ENCODE measurements at places on chromosomes 12 and 14.

GRCh38 chr14:96122496-96122895, 82.1 kb upstream of the BDKRB2 start:
- no peak for DNase-seq

DNA sequence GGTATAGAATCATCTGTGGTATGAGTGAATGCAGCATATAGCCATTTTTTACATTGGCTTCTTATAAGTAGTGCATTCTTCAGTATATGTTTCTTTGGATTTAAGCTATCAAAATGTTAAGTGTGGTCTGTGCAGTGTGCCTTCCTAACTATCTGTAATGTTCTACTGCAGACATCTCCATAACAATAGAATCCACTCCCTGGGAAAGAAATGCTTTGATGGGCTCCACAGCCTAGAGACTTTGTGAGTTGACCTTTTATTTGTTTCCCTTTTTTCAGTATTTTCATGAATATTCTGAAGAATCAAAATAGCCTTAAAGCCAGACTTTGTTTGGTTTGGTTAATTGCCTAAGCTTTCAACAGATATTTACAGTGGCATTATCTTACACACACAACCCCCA, 107.2 kb downstream of the ZFC3H1 start:
- DNase-seq = no peak

DNA sequence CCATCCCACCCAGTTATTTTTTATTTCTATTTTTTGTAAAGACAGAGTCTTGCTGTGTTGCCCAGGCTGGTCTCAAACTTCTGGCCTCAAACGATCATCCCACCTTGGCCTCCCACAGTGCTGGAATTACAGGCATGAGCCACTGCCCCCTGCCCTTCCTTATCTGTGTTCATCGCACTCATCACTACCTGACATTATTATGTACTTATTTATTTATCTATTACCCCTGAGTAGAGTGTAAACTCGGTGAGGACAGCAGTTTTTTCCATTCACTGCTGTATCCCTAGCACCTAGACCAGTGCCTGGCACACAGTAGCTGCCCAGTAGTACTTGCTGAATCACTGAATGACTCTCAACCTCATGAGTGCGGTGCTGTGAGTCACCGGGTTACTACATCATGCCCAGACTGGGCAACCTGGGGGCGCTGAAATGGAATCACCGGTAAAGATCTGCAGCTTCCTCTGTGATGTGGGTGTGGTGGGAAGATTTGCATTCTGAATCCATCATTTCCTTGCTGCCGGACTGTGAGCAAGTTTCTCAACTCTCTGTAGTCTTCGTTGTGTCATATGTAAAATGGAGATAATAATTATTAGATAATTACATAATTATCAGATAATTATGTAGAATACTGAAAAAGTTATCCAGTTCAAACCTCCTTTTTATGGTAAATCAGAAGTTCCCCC, 81.9 kb upstream of the USP44 start:
- no peak for DNase-seq

GRCh38 chr14:64767215-64767964, 63.2 kb downstream of the PLEKHG3 start:
- no peak for DNase-seq

- DNase-seq = no peak
These were observed 245.7 kb downstream of the KCNC2 start for GRCh38 chr12:74963867-74964331.

GRCh38 chr12:50087995-50088394, 2.9 kb downstream of the SMARCD1 start:
- no peak for DNase-seq

- no peak for DNase-seq
These were observed 51.9 kb downstream of the RASSF8 start for GRCh38 chr12:26010293-26010821.

DNA sequence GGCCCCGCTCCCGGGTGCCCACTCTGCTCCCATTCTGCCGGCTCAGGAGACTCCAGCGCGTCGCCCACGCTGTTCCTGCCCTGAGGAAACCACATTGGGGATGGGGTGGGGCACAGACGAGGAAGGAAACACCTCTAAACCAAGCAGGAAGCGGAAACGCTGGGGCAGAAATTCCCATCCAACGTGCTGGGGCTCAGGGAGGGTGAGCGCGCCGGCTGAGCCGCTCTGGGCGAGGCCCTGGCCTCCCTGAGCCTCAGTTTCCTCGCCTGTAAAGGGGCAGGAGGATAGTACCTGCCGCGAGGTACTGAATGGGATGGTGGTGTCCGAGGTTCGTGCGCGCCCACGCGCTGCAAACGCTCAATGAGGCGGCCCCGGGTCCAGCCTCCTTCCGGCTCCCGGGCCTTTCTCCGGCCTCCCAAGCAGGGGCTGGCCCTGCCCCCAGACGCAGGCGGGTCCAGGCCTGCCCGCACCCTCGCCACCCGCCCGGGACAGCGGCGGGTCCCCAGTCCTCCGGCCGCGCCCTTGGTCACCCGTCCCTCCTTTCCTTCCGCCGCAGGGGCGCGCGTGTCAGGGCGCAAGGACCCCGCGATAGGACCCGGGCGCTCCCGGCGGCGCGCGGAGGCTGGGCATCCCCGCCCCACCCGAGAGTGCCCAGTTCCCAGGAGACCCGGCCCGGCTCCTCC, 673 bp downstream of the BEGAIN start:
- peak; percentile 36 for DNase-seq

GRCh38 chr14:58353516-58354299, 42.0 kb upstream of the TOMM20L start:
- no peak for DNase-seq

DNA sequence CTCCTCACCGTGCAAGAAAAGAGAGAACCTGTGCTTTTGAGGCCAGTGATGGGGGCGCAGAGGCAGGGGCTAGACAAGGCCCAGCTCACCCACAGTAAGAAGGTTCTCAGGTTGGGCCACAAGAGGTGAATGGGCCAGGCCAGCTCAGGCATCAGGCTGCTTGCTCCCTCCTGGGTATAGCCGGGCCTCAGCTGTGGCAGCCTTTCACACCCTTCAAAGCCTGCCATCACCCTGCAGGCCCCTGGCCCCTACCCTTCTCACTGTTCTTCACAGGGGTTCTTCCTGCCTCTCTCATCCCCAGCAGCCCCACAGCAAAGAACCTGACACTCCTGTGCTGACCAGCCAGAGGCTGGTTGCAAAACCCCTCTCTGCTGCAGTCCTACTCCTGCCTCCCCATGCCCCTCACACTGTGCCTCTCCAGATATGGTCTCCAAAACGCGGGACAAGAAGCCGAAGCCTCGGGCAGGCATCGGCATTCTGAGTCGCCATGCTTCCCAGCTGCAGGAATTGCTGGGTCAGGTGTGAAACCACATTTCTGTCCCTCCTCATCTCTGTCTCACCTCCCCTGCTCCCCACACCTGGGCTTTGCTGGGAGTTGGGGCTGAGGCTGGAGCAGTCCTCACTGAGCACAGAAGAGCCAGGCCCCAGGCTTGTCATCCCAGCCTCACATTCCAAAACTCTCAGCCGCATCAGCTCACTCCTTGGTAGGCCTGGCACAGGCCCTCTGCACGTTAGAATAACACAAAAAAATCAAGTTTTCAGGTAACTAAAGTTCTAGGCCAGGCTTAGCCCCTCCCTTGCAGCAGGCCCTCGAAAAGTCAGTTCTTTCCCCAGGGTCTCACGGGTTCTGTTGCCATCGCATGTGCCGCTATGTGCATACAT, 6.9 kb upstream of the FAIM2 start:
- DNase-seq = no peak

DNA sequence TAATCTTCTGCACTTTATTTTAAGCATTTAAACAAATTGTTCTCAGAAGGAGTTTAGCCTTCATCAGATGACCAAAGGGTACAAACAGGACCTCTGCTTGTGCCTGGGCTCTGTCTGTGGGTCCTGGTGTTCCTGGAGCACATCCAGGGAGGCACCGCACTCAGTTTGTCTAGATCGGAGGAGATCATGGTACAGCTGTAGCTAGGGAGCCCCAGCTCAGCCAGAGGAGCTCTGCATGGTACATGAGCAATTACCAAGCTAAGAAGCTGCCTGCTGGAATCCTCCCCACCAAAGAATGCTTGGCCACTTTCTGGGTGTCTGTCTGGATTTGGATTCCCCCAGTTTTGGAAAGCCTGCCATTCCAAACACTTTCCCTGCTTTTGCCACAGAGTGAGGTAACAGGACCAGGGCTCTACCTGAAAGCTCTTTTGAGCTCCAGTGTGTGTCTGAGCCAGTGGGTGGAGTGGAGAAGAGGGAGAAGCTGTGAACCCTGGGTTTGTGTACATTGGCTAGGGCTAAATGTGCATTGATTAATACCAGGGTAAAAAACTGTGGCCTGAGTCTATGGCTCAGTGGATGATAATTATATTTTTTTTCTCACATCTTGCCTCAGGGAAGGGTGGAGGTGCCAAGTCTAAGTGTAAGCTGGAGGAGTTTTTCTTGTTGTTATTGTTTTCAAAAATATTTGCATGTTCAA, 163.7 kb upstream of the IGF1 start:
- no peak for DNase-seq

DNA sequence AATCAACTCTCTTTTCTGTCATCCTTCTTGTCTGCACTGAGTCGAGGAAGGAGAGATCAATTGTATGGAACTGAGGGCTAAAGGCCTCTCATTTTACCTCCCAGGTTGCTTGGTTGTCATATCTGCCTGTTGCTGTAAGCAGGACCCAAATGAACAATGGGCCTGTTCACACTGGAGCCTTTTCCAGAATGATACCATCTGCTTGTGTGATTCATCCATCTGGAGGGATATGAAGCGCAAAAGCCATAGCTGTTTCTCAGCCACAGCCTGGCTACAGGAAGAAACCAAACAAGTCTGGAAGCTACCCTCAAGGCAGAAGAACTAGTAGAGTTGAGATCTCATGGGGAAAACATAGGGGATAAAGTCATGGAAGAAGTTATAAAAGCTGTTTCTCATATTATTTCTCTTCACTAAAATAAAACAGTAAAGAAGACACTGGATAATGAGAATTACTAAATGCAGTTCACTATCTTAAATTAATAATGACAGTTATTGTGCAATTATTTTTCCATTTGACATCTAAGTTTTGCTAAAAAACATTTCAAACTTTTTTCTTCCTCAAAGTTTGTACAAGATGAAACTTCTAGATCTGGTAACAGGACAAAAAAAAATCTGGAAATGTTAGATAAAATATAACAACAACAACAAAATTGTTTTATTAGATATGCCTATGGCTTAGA, 106.3 kb downstream of the SPTSSA start:
- no peak for DNase-seq

- no peak for DNase-seq
These were observed 13.2 kb upstream of the ITPK1 start for GRCh38 chr14:93128725-93129459.

- DNase-seq = peak; percentile 85
These were observed 9.8 kb upstream of the HSP90AA1 start for GRCh38 chr14:102096569-102097188.

DNA sequence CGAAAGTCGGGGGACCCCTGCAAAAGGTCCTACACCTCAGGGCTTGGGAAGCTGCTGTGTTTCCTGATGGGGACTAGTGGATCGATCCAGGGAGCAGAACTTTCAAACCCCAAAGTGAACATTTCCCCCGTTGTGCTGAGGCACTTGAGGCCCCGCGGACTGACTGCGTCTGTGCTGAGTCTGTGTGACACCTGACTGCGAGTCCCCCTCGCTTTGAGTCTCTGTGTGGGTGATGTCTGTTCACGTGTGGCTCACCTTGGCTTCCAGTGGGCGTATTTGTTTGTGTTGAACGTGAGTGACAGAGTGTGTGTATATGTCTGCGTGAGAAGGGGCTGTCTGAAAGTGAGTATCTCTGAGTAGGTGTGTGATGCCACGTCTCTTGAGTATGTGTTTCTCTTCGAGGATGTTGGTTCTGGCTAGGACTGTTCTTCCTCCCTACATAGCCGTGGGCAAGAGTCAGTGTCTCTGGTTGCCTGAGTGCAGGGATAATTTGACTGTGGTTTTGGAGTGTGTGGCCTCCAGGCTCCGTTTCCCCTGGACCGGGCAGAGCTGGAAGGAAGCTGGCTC, 1.3 kb downstream of the TEAD4 start:
- no peak for DNase-seq

DNA sequence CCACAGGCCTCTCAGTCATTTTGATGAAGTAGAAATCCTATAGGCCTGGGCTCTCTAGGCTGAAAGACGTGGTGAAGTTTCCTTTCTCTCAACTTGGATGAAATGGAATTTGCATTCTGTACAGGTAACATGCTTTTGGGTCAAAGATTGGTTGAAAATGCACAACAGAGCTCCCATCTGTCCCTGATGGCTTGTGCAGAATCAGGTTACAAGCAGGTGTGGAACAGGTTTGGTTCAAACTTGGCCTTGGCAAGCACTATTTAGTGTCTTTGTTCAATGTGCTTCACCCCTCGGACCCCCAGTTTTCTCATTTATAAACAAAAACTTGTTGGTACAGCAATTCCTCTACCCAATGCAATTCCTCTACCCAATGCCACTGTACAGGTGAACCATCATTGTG, 1493.0 kb downstream of the AACS start:
- no peak for DNase-seq

- no peak for DNase-seq
These were observed 93.6 kb downstream of the KCNK10 start for GRCh38 chr14:88229428-88229827.

GRCh38 chr12:15179672-15180071, 41.5 kb downstream of the RERG start:
- DNase-seq = no peak

DNA sequence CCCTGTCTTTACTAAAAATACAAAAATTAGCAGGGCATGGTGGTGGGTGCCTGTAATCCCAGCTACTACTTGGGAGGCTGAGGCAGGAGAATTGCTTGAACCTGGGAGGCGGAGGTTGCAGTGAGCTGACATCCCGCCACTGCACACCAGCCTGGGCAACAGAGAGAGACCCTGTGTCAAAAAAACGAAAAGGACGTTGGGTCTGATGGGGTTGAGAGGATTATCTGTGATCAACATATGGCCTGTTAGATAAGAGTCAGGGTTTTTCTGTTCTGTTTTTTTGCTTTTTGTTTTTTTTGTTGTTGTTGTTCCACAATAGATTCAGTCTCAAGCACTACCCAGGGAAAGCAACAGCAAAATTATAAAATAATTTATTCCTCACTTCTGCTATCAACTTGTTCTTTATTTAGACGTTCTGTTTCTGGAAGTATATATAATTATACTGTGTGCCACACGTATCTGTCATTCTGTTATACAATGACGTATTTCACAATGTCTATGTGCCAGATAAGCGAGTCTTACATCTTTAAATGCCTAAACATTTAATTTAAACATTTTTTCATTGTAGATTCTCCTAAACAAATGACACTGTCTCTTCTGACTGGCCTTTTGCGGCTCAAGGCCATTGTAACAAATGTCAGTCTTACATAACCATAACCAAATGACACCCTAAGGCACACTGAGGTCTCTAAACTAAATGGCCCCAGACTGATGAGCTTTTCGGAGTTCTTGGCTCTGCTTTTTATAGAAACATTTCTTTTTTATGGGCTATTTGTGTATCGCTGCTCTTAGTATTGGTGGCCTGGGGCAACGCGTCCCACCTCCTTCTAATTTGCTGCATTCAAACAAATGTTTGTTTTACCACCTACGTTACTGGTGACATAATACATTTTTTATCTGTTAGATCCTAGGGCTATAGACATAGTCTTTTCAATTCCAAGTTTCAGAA, 7.2 kb upstream of the P2RX4 start:
- DNase-seq = no peak
